Activated CD8-positive, alpha-beta memory T cell treated with anti-CD3 and anti-CD28 coated beads, Interleukin-2, amount 10 ng/mL, durations not matched to agents 7 days and 5 days (primary cell): ENCODE measurements at places on chromosomes 6 and 20. TPM values are rescaled to one million over a fixed set of nuclear protein-coding genes. Genes with fewer than 3 reads are reported as not detected.

ITPR3 gene
- total RNA-seq = 44.9 TPM

EDEM2 gene
- total RNA-seq = 25.6 TPM

ZKSCAN4 gene
- total RNA-seq = 5.7 TPM

GRCh38 chr20:53692465-53693067 is 98.9 kb upstream of the ZNF217 start:
- DNase-seq = no peak

DNA sequence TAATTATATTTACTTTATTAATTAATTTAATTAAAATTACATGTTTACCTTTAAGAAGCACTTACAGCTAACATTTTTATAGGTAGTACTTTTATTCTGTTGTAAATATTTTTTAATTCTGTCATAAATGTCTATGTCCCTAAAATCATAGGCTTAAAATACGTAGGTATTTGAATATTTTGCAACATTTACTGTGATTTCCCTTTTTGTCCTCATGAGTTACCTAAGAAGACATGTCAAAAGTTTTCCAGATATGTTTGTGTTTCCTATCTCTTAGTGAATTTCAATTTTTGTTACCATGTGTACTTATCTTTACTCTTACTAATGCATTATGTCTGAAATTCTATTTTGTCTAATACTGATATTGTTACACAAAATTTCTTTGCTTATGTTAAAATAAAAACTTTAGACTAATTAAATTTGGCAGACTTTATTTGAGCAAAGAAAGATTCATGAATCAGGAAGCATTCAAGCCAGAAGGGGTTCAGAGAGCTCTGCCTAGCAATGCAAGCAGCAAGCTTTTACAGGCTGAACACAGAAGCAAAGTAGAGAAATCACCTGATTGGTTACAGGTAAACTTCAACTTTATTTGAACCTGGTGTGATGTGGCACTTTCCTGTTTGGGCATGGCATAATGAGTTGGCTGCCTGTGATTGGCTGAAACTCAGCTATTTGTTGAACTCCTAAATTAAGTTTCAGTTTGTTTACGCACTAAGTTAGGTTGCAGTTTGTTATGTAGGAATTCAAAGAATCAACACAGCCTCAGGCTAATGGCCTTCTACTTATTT is 123.2 kb upstream of the TMEM170B start:
- DNase-seq = peak; percentile 78
